ENCODE measurements at places on chromosomes 16 and 17. TPM values are rescaled to one million over a fixed set of nuclear protein-coding genes. Genes with fewer than 3 reads are reported as not detected.

- peaks cover 29% of the 10 kb centered on the region for H3K36me3 ChIP-seq
- peak overlapping the region; percentile 99 for H3K27ac ChIP-seq
- H3K4me1 ChIP-seq, result peaks cover 52% of the 10 kb centered on the region
Observed at GRCh38 chr17:75778861-75779249, 5.8 kb upstream of the UNK start.

- H3K4me1 ChIP-seq, result peaks cover 11% of the 10 kb centered on the region
- no peak overlapping the region for H3K4me3 ChIP-seq
- no peak for DNase-seq
- no peaks in the 10 kb centered on the region for H3K36me3 ChIP-seq
- H3K27me3 ChIP-seq, result no peaks in the 10 kb centered on the region
Observed at GRCh38 chr16:56921571-56921970, 10.4 kb upstream of the HERPUD1 start.

- H3K27ac ChIP-seq, result no peak overlapping the region
- no peaks in the 10 kb centered on the region for H3K36me3 ChIP-seq
- no peak overlapping the region for H3K4me3 ChIP-seq
- DNase-seq, result no peak
- no peaks in the 10 kb centered on the region for H3K27me3 ChIP-seq
Observed at GRCh38 chr16:75002474-75002873, 3.6 kb downstream of the ZNRF1 start.

GRCh38 chr17:45904866-45905265, 10.5 kb downstream of the MAPT start:
- peaks cover 3% of the 10 kb centered on the region for H3K4me1 ChIP-seq
- H3K4me3 ChIP-seq, result no peak overlapping the region
- H3K36me3 ChIP-seq, result no peaks in the 10 kb centered on the region
- peaks cover 7% of the 10 kb centered on the region for H3K27me3 ChIP-seq

The PRRT2 gene
- 1.9 TPM for total RNA-seq

The ABCC11 gene
- not detected for total RNA-seq

The CCL14 gene
- total RNA-seq, result not detected

The CALB2 gene
- not detected for total RNA-seq

The LGALS9B gene
- not detected for total RNA-seq

The MT3 gene
- total RNA-seq, result not detected

The HS3ST3A1 gene
- total RNA-seq, result 8.3 TPM

Data from CD4-positive, CD25-positive, alpha-beta regulatory T cell (primary cell).